ENCODE measurements at places on chromosomes 7 and 10.
A peak's percentile ranks its signal among the peaks of the same experiment; 100 is the strongest.

- DNase-seq, result no peak
Measured at GRCh38 chr7:69367780-69368179, 230.5 kb upstream of the AUTS2 start.

DNA sequence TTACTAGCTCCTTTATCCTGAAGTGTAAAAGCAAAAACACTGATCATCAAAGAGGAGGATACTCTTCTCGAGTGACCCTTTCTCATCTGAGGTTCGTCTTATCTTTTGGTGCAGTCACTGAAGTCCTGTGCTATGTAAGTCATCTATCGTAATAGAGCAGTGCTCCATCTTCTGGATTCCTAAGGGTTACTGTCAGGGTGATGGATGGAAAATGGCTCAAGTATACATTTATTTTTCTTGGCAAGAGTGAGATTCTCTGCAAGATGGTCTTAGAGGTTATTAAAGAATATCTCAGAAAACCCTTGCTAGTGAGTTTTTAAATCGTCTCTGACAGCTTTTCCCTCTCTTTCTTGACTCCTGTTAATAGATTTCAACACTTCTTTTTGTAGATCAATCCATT, 12.4 kb downstream of the PRKG1 start:
- DNase-seq, result no peak

DNA sequence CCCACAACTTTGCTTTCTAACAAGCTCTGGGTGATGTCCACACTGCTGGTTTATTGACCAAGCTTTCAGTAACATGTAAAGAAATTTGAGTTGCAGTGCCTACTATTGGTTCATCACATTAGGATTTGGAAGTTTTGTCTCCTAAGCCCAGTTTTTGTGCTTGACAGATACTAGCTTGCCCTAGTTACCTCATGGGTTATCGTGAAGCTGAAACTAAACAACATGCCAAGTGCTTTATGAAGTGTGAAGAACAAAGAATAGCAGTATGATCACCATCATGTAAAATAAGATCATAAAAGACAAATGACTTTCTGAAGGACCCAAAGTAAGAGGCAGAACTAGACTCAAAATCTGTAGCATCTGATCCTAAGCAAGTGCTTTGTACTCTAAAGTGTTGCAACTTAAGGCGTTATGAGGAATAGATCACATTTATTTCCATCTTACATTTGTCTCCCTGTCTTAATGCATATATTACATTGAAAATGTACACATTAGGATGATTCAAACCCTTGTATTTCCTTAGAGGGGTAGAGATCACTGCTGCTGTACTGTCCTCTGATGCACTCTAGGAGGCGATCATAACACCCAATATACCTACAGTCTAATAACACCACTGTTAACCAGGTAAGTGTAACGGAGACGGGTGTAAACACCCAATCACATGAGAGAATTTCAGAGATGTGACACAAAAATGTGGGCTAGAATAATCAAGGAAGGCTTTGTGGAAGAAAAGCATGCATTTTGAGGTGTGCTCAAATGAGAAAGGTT, 71.3 kb downstream of the NRCAM start:
- peak; percentile 55 for DNase-seq

- DNase-seq, result no peak
Measured at GRCh38 chr10:133461841-133462240, 8.1 kb downstream of the SCART1 start.

DNA sequence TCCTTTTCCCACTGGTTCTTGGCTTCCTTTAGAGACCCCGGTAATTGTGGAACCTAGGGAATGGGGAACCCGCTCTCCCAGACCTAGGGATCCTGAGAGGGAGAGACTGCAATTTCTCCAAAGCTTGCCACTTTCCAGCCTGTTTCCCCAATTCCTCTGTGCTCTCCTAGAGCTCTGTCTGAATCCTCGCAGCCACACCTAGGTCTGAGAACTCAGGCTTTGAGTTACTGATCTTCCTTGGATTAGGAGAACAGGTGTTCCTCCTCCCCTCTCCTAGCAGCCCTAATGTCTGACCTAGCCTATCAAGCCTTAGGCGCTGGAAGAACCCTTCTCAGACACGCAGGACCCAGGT, 20.0 kb downstream of the WNT8B start:
- no peak for DNase-seq

DNA sequence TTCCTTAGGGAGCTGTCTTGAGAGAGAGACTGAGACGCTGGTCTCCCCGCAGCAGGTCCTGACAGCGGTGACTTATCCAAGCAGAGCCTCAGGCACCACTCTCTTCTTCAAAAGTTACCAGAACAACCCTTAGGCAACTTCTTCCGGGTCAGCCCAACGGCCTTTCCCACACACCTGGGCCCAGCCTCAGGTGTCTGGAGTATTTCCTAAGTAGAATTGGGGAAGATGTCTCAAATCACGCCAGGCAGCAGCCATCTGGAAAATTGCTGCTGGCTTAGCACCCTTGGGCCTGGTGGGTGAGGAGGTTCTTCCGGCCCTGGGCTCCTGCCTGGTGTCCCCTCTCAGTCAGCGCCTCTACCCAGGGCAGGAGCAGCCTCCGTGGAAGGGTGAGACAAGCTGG, 80.4 kb upstream of the ANLN start:
- no peak for DNase-seq

DNA sequence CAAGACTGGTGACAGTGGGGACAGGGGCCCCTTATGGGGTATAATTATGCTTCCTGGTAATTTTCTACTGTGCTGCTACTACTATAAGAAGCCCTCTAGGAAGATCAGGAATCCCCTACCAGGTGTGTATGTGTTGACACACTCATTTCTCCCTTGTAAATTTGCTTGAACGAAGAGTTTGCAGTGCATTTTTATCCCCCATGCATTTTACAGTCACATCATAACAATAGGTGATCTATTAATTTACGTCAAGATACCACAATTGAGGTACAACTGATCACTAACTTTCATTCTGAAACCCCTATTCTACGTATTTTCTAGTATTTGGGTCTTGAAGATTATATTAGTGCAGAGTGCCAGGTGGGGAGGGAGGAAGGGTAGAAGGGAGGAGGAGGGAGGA, 252.2 kb downstream of the NSUN6 start:
- DNase-seq, result no peak

- no peak for DNase-seq
Measured at GRCh38 chr10:110980807-110981206, 61.4 kb downstream of the SHOC2 start.

DNA sequence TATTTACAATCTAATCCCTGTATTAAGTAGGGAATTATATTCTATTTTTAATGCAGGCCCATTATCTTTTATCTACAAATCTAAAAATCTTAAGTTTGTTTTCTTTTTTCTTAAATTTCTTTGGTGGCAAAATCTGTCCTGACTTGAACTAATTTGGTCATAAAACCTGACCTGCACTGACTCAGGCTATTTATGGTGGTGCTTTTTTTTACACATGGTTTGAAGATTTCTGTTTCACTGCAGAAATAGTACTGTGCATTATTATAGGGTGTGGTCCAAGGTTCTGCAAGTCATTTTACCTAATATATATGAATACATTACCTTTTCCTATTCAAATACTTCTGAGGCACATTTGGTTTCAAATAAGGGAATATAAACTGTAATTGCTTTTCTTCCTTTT, 137.0 kb downstream of the CD36 start:
- DNase-seq, result no peak

- DNase-seq, result no peak
Measured at GRCh38 chr10:7457478-7458316, 46.9 kb upstream of the SFMBT2 start.

DNA sequence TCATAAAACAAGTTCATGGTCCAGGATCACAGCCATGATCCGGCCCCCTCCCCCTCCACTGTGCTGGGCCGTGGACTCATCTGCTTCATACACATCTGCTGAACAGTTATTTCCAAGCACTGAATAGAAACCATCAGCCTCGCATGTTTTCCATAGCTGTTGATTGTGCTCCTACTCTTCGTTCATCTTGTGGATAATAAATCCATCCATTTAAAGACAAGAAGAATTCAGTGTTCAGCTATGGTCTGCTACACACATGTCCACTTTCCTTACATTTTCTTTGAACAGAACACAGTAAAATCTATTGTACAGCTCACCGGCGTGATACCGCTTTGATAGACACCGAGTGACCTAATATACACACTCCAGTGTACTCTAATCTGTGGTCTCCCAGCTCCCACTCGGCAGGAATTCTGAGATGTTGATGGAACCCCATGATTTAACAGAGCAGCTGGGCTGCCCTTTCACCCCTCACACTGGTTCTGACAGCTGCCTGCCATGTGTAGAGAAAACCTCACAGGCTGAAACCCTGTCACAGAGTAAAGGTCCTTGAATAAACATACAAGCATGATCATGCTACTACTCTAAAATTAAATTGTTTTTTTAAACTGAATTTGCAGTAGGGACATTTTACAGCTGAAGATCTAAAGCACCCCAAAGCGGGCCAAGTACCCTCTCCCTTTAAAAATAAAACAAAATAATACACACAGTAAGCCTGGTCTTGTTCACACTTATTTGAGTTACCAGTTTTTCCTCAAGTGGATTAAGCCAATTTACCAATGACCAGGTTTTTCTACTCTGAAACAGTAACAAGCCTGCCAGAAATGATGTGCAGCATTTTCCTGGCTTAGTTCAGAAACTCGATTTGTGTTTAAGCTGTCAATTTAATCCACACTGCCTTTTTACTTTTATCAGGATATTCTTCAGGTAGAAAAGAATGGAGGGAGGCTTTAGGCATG, 95.1 kb upstream of the FZD1 start:
- no peak for DNase-seq

DNA sequence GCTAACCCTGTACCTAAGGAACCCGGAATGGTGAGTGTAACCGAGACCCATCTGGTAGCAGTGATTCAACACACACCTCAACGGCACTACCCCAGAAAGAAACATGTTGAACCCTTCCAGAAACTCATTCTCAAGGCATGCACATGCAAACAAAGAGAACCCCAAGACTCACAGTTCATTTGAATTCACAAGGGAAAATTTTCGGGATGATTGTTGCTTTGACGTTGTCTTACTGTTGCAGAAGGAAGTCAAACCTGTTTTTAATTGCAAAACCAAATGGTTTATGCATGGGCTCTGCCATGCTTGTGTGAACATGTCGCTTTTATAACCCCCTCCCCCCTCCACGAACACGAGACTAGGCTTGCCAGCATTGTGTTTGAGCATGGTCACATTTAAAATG, 539.7 kb downstream of the GATA3 start:
- DNase-seq, result no peak

- DNase-seq, result no peak
Measured at GRCh38 chr7:93530701-93531100, 43.8 kb downstream of the CALCR start.

DNA sequence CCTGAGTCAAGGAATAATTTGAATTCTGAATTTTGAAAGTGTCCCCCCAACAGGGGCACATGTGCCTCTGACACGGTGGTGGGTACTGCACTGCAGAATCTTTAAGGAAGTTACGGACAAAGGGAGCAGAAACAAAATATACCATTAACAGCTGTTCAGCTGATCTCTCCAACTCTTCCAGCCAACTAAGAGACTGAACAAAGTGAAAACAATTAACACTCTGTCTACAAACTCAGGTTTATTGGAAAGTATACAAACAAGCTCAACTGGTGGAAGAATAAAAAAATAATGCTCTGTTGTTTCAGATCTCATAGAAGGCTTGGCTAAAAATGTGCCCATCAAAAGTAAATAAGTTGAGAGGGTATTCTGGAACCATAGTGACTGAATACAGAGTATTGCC, 34.4 kb downstream of the ASB4 start:
- DNase-seq, result no peak

- no peak for DNase-seq
Measured at GRCh38 chr7:107029061-107029763, 15.3 kb upstream of the PRKAR2B start.

DNA sequence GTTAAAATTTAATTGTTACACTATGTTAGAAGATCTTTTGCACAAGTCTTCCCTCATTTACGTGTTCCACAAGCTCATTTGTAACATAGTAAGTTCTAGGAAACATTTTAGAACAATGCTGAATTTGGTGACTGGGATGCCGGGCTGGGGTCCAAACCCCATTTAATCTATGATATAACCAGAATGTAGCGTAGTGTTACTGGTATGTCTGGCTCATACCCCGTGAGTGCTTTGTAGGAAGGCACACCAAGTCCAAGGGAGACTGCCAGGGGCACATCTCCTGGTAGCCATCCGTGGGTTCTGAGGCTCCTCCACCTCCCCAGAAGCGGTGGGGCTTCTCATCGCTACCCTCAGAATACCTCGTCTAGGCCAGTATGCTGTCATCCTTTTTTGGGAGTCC, 21.3 kb upstream of the TMEM236 start:
- no peak for DNase-seq

GRCh38 chr10:57960406-57960805, 307.3 kb downstream of the IPMK start:
- no peak for DNase-seq

GRCh38 chr7:152344253-152344652, 91.5 kb downstream of the KMT2C start:
- DNase-seq, result no peak

GRCh38 chr7:116828281-116828680, 34.1 kb upstream of the CAPZA2 start:
- DNase-seq, result peak; percentile 51

DNA sequence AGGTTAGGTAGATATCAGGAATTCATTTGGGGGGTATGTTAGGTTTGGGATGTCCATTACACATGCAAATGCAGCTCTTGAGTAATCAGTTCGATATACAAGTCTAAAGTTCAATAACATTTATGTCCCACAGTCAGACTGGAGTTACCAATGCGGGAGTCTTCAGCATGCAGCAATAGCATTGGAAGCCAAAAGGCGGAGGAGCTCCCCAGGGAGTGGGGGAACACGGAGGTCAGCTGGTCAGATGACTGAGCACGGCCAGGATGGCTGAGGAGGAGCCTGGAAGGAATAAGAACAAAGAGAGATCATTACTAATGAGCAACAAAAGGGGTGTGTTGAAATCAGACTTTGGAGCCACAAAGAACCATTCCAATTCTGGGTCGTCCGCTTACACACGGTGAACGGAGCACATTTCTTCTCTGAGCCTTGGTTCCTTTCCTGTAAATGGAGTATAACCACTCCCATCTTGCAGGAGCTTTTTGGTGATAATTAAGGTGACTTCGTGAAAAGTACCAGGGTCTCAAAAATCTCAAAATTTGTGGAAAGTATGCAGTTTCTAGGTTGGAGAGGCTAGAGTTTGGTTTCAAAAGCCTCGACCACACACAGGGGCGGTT, 478 bp upstream of the ZNF22 start:
- peak; percentile 21 for DNase-seq

- DNase-seq, result no peak
Measured at GRCh38 chr10:36224431-36224985, 582.4 kb upstream of the FZD8 start.

- DNase-seq, result no peak
Measured at GRCh38 chr10:126458466-126458865, 70.2 kb upstream of the ADAM12 start.

- no peak for DNase-seq
Measured at GRCh38 chr7:44052771-44053365, 8.4 kb downstream of the DBNL start.

DNA sequence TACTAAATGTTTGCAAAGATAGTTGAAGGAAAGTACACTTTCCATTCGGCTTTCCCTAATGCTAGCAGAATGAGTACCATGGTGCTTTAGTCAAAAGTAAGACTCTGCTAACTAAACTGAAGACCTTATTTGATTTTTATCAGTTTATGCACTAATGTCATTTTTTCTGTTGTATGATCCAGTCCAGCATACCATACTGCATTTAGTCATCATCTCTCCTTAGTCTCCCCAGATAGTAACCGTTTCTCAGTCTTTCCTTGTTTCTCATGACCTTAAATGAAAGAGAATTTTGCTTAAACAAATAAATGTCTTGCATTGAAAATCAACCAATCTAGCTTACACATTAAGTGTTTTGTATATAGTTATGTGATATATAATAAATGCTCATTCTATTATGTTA, 529.5 kb upstream of the SEMA3D start:
- no peak for DNase-seq

GRCh38 chr7:135445690-135446089, 64.2 kb downstream of the CNOT4 start:
- no peak for DNase-seq

Measured in GM23338 (cell line).